ENCODE measurements at places on chromosomes 7 and 10.

GRCh38 chr7:122413339-122413738, 108.8 kb upstream of the FEZF1 start:
- peaks cover 25% of the 10 kb centered on the region for H3K4me1 ChIP-seq
- no peak for DNase-seq
- no peak overlapping the region for H3K4me3 ChIP-seq
- H3K27ac ChIP-seq, result no peak overlapping the region
- peaks cover 13% of the 10 kb centered on the region for H3K27me3 ChIP-seq

- H3K36me3 ChIP-seq, result no peaks in the 10 kb centered on the region
- H3K27me3 ChIP-seq, result peaks cover 6% of the 10 kb centered on the region
- peak; percentile 41 for DNase-seq
- no peak overlapping the region for H3K4me3 ChIP-seq
Observed at GRCh38 chr10:116097239-116097784, 175.7 kb downstream of the GFRA1 start.

GRCh38 chr10:56146806-56147205, 214.3 kb downstream of the ZWINT start:
- no peaks in the 10 kb centered on the region for H3K4me1 ChIP-seq
- no peaks in the 10 kb centered on the region for H3K36me3 ChIP-seq
- H3K4me3 ChIP-seq, result no peak overlapping the region

DNA sequence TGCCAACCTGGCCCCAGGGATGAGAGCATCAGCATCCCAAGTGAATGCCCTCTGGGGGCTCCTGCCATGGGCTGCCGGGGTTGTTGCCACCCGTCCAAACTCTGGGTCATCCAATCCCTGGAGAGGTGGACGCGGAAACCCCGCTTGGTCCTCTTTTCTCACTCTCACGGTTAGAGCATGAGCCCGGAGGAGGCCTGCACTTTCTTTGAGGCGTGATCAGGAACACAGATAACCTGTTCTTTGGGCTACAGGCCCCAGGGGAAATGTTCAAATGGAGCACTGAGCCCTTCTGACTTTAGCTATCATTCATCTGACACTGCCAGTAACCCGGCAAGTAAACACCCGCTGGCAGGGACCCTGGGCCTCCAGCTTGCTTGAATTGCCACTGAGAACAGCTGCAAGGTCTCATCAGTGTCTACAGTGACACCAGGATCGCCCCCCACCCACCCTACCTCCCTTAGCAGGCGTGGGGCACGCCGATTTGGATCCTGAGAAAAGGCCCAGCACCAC, 29.4 kb upstream of the SLF2 start:
- DNase-seq, result no peak
- H3K36me3 ChIP-seq, result no peaks in the 10 kb centered on the region
- H3K4me1 ChIP-seq, result peaks cover 92% of the 10 kb centered on the region
- peak overlapping the region; percentile 29 for H3K4me3 ChIP-seq
- peaks cover 6% of the 10 kb centered on the region for H3K27me3 ChIP-seq

DNA sequence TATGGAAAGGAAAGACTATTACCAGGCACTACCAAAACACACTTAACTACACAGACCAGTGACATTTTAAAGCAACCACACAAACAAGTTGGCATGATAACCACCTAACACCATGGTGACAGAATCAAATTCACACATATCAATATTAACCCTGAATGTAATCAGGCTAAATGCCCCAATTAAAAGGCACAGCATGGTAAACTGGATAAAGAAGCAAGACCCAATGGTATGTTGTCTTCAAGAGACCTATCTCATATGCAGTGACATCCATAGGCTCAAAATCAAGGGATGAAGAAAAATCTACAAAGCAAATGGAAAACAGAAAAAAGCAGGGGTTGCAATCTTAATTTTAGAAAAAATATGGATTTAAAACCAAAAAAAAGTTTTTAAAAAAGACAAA, 86.0 kb downstream of the SAMD9 start:
- DNase-seq, result no peak
- peaks cover 6% of the 10 kb centered on the region for H3K36me3 ChIP-seq
- no peak overlapping the region for H3K27ac ChIP-seq
- H3K27me3 ChIP-seq, result peaks cover 7% of the 10 kb centered on the region
- H3K4me1 ChIP-seq, result no peaks in the 10 kb centered on the region
- no peak overlapping the region for H3K4me3 ChIP-seq

GRCh38 chr10:35079763-35080162, 10.4 kb downstream of the CUL2 start:
- H3K4me1 ChIP-seq, result peaks cover 13% of the 10 kb centered on the region
- no peak overlapping the region for H3K27ac ChIP-seq
- H3K4me3 ChIP-seq, result no peak overlapping the region
- peaks cover 94% of the 10 kb centered on the region for H3K36me3 ChIP-seq

DNA sequence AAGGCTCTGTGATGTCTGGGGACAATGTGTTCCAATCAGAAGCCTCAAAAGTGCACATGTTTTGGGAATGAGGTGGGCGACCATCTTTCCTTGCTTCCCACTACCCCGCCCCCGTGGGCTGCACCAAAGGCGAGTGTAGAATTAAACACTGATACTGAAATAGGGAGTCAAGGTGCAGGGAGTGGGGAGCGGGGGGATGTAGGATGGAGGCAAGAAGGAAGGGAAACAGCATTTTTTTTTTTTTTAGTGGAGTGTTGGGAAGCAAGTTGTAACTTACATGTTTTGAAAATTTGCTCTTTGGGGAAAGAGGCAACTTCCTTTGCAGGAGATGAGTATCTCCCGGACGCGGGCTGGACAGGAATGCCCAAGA, 484 bp upstream of the DLX5 start:
- peaks cover 96% of the 10 kb centered on the region for H3K27me3 ChIP-seq
- no peaks in the 10 kb centered on the region for H3K36me3 ChIP-seq
- H3K27ac ChIP-seq, result no peak overlapping the region
- H3K4me1 ChIP-seq, result peaks cover 50% of the 10 kb centered on the region
- no peak for DNase-seq

- no peak overlapping the region for H3K4me3 ChIP-seq
- no peaks in the 10 kb centered on the region for H3K27me3 ChIP-seq
- H3K27ac ChIP-seq, result no peak overlapping the region
- H3K36me3 ChIP-seq, result peaks cover 8% of the 10 kb centered on the region
- no peaks in the 10 kb centered on the region for H3K4me1 ChIP-seq
Observed at GRCh38 chr10:61166065-61166464, 222.1 kb upstream of the RHOBTB1 start.

DNA sequence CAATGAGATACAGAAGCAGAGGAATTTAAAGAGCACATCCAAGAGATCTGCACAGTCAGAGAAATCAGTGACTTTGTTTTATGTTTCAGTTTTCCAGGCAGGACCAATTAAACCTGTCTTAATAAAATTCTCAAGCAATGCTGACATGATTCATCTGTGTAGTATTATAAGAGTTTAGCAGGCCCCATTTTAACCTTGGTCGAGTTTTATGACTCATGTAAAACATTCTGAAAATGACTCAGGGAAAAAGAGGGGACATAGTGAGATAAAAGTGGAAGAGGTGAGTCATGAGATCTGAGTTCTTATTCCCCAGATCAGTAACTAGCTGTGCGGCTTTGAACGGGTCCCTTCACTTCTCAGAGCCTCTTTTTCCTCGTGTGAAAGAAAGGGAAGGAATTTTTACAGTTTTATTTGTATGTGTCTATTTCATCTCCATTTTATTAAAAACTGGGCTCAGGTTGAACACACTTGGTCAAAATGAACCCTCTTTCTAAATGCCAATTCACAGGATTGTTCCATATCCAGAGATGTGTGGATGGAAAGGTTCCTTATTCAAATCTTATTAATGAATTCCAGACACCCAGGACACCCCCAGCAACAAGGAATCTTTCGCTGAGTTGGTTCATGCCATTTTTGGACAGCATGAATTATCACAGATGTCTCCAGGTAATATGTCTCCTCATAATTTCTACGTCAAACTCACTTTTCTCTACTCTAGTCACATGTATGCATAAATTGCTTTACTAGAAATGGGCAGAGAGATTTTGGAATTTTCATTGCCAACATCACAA, 143.2 kb downstream of the JAZF1 start:
- no peak for DNase-seq
- peaks cover 3% of the 10 kb centered on the region for H3K27me3 ChIP-seq
- H3K36me3 ChIP-seq, result no peaks in the 10 kb centered on the region

- H3K36me3 ChIP-seq, result no peaks in the 10 kb centered on the region
- no peak for DNase-seq
- no peak overlapping the region for H3K27ac ChIP-seq
- no peak overlapping the region for H3K4me3 ChIP-seq
Observed at GRCh38 chr7:132504071-132504470, 72.2 kb downstream of the PLXNA4 start.

- peaks cover 5% of the 10 kb centered on the region for H3K4me1 ChIP-seq
- no peak for DNase-seq
- H3K27ac ChIP-seq, result no peak overlapping the region
- no peak overlapping the region for H3K4me3 ChIP-seq
Observed at GRCh38 chr7:75019800-75020199, 53.8 kb downstream of the RCC1L start.

- peaks cover 14% of the 10 kb centered on the region for H3K27me3 ChIP-seq
- peak; percentile 68 for DNase-seq
- H3K4me3 ChIP-seq, result peak overlapping the region; percentile 70
- peaks cover 4% of the 10 kb centered on the region for H3K36me3 ChIP-seq
Observed at GRCh38 chr7:151244196-151244840, 4.2 kb downstream of the SMARCD3 start.

DNA sequence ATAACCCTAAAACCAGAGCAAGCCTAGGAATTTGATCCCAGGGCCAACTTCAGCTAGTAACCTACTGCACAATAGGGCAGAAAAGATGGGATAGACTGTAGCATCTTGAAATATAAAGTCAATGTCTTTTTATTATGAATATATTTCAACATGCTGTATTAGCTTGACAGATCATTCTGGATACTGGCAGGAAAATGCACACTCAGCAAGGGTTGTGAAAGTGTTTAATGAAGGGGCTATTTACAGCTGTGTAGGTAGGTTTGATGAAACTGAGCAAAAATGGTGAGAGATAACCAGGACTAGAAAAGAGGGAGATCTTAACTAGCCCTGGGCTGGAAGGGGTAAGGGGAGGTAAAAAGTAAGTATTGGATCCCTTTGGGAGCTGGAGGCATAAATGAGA, 156.2 kb downstream of the RAPGEF5 start:
- H3K4me3 ChIP-seq, result no peak overlapping the region
- H3K4me1 ChIP-seq, result peaks cover 14% of the 10 kb centered on the region
- no peak for DNase-seq
- no peak overlapping the region for H3K27ac ChIP-seq
- no peaks in the 10 kb centered on the region for H3K36me3 ChIP-seq

DNA sequence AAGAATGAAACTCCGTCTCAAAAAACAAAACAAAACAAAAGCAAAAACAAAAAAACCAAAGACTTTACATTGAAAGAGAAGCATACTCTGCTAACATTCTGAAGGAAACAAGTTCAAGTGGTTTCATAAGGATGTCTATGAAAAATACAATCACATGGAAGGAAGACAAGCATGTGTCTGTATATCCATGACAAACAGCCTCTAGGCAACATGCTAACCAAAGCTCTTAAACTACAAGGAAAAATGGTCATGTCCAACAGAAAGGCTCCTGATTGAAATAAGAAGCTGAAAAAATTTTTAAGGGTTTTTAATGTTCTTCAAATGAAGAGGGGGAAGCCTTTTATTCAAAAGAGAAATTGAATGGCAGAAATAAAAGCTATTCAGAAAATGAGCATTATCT, 64.9 kb downstream of the UBE2H start:
- DNase-seq, result no peak
- peaks cover 17% of the 10 kb centered on the region for H3K4me1 ChIP-seq
- peaks cover 55% of the 10 kb centered on the region for H3K36me3 ChIP-seq
- H3K4me3 ChIP-seq, result no peak overlapping the region
- H3K27me3 ChIP-seq, result no peaks in the 10 kb centered on the region
